ENCODE measurements at places on chromosomes 5 and 9.

- DNase-seq = peak; percentile 37
Measured at GRCh38 chr5:163379298-163380155, 57.9 kb upstream of the CCNG1 start.

DNA sequence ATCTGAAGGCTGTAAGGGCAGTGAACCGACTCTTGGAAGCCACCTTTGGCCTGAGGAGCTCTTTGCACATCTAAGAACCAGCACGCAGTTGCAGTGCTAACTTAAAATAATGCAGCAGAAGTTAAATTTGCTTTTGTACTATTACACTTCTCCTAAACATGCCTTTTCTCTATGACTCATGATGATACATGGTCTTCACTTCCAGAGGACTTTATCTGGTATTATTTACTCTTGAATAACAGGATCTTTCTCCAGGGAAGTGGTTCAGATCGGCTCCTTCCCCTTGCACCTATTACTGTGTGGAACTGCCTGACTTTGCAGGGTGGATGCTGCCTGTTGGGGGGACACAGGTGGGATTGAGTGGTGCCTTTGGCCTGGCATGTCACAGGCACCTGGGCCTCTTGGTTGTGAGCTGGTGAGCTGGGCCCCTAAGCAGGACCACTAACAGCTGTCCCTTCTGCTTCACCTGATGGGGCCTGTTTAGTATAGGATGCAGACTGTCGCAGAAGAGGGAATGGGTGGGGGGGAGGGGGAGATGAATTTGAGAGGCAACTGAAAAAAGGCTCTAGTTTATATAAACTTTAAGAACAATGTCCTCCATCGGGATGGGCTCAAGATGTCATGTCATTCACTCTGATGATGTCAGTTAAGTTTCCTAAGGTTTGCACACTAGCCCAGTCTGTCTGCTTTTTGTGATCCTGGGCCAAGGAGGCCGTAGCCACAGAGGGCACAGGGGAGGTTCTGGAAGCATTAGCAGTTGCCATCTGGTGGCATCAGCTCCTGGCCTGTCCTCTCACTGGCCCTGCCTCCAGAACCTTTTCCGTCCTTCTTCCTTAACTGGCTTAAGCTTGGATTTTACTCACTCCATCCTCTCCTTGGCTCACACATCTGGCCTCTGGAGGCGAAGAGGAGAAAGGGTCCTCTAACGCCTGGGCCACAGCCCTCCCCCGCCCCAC, 33.9 kb upstream of the GABBR2 start:
- no peak for DNase-seq

DNA sequence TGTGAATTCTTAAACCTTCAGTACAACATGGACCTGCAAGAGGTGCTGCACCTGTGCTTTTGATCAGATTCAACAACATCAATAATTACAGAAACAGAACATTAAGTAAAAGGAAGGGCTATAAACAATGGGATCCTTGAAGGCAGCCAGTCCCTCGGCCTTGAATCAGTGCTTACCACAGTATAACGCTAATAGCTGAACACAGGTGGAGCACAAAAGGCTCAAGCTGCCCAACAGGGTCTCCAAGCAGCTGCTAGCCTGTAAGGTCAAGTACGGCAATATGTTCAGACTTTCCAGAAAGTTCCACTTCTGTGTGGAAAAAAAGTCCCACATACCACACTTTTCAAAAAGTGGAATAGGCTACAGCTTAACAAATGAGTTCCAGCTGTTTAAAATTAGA, 61.9 kb upstream of the ITGA1 start:
- no peak for DNase-seq

GRCh38 chr9:84597131-84597530, 72.4 kb upstream of the NTRK2 start:
- peak; percentile 72 for DNase-seq

DNA sequence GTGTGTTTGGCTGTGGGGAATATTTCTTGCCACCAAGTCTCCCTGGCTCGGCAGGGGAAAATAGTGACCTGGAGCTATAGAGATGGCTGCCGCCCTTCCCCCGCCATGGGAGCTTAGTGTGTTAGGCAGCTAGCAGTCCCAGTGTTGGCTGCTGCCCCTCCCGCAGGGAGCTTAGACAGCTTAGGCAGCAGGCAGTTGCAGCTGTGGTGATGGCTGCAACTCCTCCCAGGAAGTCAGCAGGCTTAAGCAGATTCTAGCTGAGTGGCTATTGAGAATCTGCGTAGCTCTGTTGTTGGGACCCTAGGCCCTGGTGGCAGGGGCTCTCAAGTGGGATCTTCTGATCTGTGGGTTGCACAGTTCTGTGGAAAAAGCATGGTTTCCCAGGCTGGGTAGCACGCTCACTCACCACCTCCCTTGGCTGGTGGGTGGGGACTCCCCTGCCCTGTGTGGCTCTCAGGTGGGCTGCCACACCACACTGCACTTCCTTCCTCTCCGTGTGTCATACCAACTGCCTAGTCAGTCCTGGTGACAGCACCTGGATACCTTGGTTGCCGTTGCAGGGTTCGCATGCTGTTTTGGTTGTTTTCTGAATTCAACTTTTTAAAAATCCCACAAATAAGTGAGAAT, 9.3 kb downstream of the OR1N2 start:
- DNase-seq = no peak

- DNase-seq = no peak
Measured at GRCh38 chr5:41296066-41296465, 82.7 kb upstream of the C6 start.

GRCh38 chr9:136341042-136341655, 13.8 kb downstream of the GPSM1 start:
- no peak for DNase-seq

- no peak for DNase-seq
Measured at GRCh38 chr9:121947775-121948174, 145.3 kb downstream of the TTLL11 start.

GRCh38 chr9:85067792-85068191, 398.3 kb downstream of the NTRK2 start:
- DNase-seq = no peak

GRCh38 chr9:121503444-121503843, 3.8 kb upstream of the GGTA1 start:
- DNase-seq = peak; percentile 87

- no peak for DNase-seq
Measured at GRCh38 chr9:127866535-127866934, 10.9 kb downstream of the AK1 start.

- no peak for DNase-seq
Measured at GRCh38 chr5:118029807-118030206, 958.5 kb downstream of the DTWD2 start.

DNA sequence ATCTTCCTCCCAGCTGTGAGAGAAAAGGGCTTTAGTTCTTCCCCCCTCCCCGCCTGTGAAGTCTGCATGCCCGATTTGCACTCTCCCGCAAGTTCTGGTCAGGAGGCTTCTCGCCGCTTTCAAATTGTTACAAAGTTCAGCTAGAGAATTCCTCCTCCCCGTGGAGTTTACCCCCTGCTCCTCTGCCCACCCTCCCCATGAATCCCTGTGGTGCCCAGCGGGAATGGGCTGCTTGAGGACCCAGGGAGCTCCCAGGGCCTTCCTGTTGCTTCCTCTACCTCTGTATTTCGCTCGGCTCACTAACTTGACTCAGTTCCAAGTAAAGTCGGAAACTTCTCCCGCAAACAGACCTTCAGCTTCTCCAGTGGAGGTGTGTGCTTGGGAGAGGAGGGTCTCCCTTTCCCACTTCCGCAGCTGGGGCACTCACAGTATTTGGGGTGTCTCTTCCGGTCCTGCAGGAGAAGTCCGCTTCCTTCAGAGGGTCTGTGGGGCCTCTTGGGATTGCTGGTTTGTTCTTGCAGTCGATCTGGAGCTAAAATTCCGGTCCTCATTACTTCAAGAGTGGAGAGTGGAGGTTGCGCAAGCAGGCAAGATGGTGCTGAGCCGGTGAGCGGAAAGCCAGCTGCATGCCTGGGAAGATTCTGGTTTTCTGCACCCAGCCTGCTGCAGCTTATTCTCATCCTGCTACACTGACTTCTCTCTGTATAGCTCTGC, 97.8 kb downstream of the ADAMTS12 start:
- DNase-seq = no peak

- no peak for DNase-seq
Measured at GRCh38 chr5:8062521-8062920, 193.6 kb downstream of the MTRR start.

GRCh38 chr5:139273572-139274289, 19.8 kb upstream of the MATR3 start:
- peak; percentile 97 for DNase-seq

- no peak for DNase-seq
Measured at GRCh38 chr5:10860645-10861422, 99.8 kb upstream of the DAP start.

DNA sequence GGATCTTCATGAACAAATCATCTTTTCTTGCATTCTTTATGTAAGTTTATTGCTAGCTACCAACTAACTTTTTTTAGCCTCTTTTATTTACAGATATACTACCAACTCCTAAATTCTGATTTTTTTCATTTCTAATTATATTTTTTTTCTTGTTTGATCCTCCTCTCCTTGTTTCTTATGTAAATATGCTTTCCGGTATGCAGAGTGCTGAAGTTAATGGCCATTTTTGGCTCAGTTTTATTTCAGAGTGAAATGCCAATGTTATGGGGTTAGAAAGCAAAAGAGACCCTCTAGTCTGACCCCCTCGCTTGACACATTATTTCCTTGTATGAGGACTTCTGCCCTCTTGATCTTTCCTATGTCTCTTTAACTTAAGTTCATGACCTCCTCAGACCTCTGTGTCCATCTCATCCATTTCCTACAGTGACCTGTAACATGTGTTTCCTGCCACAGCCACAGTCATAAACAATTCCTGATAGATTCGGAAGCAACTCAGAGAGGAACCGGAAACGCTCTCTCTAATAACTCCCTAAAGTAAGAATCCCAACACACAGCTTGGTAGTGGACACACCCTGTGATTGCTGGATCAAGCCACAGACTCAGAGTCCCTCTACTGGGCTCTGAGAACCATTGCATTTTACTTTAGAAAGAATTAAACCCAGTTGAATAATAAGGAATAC, 42.9 kb upstream of the AFAP1L1 start:
- DNase-seq = peak; percentile 83

DNA sequence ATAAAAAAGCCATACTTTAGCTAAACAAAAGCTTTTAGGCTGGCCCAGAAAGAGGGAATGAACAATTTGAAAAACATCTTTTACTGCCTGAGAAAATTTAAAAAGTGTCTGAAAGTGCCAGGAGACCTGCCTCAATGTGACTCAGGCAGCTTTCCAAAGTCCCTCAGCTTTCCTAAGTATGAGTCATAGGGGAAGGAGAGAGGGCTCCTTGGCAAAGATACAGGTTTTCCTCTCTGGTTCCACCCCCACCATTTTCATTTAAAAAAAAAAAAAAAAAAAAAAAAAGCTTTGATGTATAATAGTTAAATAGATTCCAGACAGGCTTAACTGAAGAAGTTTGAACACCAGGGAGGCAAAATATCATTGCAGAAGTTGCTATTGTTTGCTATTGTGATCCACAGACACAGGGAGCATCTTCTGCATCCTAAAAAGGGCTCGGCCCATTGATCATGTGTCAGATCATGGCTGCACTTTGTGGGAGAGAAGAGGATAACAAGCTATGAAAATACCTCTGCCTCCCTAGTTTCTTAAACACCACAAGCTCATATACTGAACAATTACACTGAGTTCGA, 71.5 kb downstream of the MRPS27 start:
- no peak for DNase-seq

DNA sequence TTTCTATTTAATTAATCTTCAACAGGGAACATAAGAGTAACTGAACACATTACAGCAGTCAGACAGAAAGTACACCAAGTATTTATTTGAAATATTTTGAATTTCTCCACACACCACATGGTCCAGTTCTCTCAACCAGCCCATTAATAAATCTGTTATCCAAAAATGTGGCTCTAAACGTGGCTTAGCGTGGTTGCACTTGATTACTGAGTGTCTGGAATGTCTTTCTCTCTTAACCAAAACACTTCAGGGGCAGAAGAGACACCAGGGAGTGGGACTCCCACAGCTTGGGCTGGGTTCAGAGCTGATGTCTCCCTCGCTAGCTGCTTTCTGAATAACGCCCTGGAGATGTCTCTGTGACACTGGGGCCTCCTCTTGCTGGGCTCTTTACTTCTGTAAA, 52.6 kb upstream of the FANCC start:
- no peak for DNase-seq

DNA sequence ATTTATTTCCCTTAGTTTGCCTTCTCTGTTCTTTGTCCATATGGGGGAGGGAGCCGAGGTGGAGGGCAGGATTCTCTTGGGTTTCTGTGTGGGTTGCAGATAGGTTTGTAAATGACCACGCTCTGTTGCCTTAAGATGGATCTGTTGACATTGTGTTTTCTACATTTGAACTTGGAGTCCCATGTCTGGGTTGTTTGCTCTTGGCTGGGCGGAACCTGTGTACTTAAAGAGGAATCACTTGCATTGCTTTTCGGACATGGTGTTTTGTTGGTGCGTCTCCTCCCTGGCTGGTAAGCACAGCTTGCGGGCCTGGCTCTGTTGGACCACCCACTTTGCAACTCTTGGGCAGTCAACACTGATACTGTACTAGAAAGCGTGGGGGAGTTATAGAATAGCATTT, 45.9 kb downstream of the EHMT1 start:
- DNase-seq = no peak

GRCh38 chr9:126613651-126614050, at the start of gene LMX1B:
LMX1B (plus strand) TSS chr9:126613928; CDS start chr9:126614450, 522 bp downstream.
- no peak for DNase-seq

DNA sequence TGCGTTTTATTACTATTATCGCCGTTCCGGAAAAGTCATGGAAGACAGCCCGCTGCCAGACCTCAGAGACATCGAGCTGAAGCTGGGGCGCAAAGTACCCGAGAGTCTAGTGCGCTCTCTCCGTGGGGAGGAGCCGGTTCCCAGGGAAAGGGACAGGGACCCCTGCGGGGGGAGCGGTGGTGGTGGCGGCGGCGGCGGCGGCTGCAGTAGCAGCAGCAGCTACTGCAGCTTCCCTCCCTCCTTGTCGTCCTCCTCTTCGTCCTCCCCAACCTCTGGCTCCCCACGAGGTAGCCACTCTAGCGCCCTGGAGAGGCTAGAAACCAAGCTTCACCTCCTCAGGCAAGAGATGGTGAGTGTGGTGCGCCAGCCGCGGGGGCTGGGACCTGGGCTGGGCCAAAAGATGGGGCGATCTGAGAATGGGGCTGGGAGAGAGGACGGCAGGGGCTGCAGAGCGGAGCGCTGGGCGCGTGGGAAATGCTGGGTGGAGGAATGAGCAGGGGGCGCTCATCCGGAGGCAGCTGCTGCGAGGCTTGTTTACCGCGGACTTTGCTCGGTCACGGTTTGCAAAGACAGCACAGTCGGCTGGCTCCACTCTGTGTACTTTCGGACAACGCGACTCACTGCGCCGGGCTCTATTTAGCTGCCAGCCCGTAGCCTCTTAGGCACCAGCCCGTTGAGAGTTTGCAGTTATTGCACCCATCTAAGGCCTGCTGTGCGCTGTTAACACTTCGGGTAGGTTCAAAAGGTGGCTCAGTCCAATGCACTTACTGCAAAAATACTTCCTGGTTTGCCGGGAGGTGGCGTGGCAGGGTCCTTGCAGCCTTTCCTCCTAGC, 1.1 kb downstream of the LURAP1L start:
- peak; percentile 5 for DNase-seq

GRCh38 chr9:16715404-16715803, 155.1 kb downstream of the BNC2 start:
- no peak for DNase-seq
